ENCODE measurements at places on chromosomes 4 and X.

DNA sequence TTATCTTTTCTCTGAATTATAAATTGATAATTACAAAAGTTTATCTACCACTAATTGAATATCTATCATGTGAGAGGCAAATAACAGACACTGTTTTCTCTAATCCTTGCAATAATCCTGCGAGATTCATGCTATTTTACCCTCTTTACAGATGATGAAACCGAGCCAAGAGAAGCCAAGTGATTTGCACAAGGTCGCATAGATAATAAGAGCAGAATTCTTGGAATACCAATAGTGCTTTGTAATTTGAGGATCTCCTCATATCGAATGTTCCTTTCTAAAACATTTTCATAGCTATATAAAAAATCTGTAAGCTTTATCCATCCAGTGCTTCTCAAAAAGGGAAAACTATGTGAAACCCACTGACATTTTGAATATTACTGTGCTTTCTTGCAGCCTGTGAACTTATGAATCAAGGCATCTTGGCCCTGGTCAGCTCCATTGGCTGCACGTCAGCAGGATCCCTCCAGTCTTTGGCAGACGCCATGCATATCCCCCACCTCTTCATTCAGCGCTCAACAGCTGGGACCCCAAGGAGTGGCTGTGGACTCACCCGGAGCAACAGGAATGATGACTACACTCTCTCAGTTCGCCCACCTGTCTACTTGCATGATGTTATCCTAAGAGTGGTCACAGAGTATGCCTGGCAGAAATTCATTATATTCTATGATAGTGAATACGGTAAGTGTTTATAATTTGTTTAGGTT lies 743.8 kb upstream of the ATOH1 start:
- no peak for DNase-seq

DNA sequence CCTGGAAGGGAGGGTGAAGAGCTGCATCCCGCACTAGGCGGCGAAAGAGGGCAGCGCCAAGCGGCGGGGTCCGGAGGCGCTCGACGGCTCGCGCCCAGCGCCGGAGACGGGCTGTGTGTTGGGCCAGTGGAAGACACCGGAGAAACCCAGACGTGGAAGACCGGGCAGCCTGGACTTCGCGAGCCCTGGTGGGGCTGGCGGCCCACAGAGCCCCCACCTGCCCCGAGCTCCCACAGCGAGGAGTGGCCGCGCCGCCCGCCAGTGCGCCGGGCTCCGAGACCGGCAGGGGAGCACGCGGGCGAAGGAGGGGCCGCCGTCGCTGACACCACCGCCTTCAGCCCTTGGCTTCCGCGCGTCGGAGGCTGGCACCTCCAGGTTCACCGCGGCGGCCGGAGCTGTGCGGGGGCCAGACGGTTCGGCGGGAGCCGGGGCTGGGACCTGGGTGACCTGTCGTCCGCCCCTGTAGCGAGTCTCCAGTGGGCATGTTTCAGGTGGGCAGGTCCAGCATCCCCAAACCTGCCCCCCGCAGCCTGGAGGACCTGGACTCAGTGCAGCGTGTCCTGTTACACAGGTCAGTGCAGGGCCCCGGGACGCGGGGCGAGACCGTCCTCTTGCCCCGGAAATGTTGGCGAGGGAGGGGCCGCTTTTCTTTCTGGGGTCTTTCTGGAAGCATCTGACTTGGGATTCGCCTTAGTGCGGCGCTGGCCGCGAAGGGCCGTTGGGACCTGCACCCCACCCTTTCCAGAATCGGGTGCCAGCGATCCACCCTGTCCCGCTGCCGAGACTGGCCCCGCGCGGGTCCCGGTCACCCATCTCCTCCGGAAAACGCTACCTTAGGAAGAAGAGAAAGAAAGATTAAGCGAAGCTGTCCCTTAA lies 9.6 kb upstream of the INTU start:
- no peak for DNase-seq

GRCh38 chr4:140611854-140612253 lies 43.1 kb upstream of the UCP1 start:
- no peak for DNase-seq

DNA sequence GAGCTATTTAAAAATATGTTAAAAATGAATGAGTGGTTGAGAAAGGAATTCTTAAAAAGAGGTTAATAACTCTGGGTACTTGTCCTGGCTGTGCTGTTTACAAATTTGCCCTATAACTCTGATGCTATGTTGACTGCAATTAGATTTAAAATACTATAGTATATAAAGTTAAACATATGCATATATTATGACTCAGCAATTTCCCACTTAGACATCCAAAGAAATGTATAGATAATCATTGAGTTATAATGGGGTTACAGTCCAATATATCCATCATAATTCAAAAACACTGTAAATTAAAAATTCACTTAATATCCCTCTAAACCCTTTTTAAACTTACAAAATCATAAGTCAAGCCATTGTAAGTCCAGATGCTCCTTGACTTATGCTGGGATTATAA lies 430.3 kb downstream of the PACRGL start:
- DNase-seq = no peak

DNA sequence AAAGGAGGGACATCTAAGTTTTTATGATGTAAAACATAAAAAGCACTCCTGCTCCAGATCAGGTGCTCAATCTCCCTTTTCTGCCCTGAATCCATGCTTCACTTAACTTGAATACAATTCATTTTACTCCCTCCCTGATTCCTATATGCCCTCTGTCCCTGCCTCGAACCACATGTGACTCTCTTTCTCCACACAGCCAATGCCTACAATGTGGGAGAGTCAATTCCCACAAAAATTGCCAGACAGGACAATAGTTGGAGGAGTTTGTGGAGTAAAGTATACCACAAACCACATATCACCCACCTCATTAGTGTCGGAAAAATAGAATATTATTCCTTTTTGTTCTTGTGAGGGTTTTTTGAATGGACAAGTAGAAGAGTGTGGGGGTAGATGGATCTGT lies 9.7 kb downstream of the AMMECR1 start:
- no peak for DNase-seq

- no peak for DNase-seq
Observed at GRCh38 chr4:179398414-179398813, 1956.2 kb upstream of the AGA start.

All from CD4-positive, alpha-beta T cell treated with Interleukin-15 for 1 hour (primary cell).